ENCODE measurements at places on chromosomes 6 and 20. TPM values are rescaled to one million over a fixed set of nuclear protein-coding genes. Genes with fewer than 3 reads are reported as not detected.

SLC35F1 gene
- total RNA-seq, result not detected

BFSP1 gene
- 0.39 TPM for total RNA-seq

TP53INP2 gene
- total RNA-seq, result 60.9 TPM

NXT1 gene
- total RNA-seq, result 41.5 TPM

NFATC2 gene
- 56.8 TPM for total RNA-seq

ABHD16A gene
- 78.4 TPM for total RNA-seq

PHACTR1 gene
- total RNA-seq, result 1.6 TPM

GRCh38 chr6:42201382-42201781 lies 6.6 kb upstream of the GUCA1B start:
- H3K4me1 ChIP-seq, result no peaks in the 10 kb centered on the region
- H3K27ac ChIP-seq, result no peak overlapping the region
- DNase-seq, result no peak

DNA sequence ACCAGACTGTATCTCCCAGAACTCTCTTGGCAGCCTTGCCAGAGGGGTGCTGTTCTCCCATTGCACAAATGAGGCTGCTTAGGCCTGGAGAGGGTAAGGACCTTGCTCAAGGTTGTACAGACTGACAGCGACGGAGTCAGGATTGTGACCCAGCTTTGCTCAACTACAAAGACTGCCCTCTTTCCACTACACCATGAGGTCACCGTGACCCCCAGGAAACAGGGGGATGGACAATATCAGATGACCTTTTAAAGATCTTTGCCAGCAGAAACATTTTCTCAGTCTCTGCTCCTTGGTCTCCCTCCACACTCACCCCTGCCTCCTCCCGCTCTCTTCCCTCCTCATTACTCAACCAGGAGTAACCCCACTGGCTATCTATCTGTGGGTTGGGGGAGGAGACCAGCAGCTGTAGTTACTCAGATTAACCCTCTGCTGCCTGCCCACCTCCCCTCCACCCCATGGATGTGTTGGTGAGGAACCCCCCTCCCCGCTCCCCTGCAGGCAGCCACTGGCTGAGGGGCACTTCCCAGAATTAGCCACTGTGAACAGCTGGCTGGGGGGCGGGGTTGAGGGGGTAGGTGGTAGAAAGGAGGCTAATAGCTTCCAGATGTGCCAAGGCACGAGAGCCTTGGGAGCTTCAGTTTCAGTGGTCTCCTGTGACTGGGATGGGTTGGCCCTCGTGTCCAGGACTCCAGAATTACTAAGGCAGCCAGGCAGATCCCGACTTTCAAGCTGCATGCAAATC lies 26.9 kb upstream of the MRPS18A start:
- H3K27ac ChIP-seq, result no peak overlapping the region
- H3K36me3 ChIP-seq, result no peaks in the 10 kb centered on the region
- no peaks in the 10 kb centered on the region for H3K4me1 ChIP-seq
- H3K27me3 ChIP-seq, result no peaks in the 10 kb centered on the region
- no peak for DNase-seq
- H3K4me3 ChIP-seq, result no peak overlapping the region

GRCh38 chr6:113694278-113695077 lies 162.7 kb upstream of the MARCKS start:
- no peaks in the 10 kb centered on the region for H3K27me3 ChIP-seq
- no peak overlapping the region for H3K4me3 ChIP-seq
- no peaks in the 10 kb centered on the region for H3K36me3 ChIP-seq
- no peak overlapping the region for H3K27ac ChIP-seq
- H3K4me1 ChIP-seq, result no peaks in the 10 kb centered on the region

- H3K4me1 ChIP-seq, result no peaks in the 10 kb centered on the region
- no peak overlapping the region for H3K27ac ChIP-seq
- H3K4me3 ChIP-seq, result no peak overlapping the region
- H3K36me3 ChIP-seq, result no peaks in the 10 kb centered on the region
- no peak for DNase-seq
- no peaks in the 10 kb centered on the region for H3K27me3 ChIP-seq
Observed at GRCh38 chr6:154432533-154433476, 76.2 kb upstream of the IPCEF1 start.

- DNase-seq, result no peak
- H3K27ac ChIP-seq, result no peak overlapping the region
- H3K4me1 ChIP-seq, result no peaks in the 10 kb centered on the region
- no peak overlapping the region for H3K4me3 ChIP-seq
Observed at GRCh38 chr20:61734733-61735502, 330.8 kb downstream of the TAF4 start.

DNA sequence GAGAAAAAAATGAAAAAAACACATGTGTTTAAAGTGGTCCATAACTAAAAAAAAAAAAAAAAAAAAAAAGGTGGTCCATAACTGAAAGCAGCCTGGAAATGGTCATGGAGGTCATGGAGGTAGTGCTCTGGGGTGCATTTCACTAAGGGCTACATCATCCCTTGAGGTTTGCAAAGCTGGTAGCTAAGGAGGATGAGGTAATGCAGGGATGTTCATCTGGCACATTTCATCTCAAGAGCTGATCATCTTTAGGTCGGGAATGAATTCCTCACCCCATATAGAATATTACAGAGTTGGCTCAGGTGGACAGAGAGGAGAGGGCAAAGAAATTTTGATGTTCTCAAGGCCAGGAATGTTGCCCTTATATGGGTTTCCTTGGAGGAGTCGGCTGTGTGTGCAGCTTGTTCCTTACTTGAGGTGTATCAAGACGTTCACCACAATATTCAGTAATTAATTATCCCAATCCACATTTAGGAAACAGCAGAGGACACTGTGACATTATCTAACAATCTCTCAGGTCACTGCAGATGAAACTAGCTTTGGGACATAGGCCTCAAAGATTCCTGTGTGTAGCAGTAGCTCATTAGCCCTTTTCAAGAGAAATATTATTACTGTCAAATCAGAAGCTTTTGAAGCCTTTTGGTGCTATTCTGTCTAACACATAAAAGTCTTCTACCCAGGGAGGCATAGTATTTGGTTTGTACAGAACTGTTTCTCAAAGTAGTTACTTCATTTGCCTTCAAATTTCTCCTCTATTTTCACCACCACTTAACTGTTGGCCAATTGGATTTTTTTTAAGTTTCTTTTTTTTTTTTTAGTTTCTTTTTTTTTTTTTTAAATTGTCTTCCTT lies 46.8 kb downstream of the CYP24A1 start:
- no peak overlapping the region for H3K4me3 ChIP-seq
- H3K36me3 ChIP-seq, result no peaks in the 10 kb centered on the region
- H3K27ac ChIP-seq, result no peak overlapping the region
- no peaks in the 10 kb centered on the region for H3K4me1 ChIP-seq

DNA sequence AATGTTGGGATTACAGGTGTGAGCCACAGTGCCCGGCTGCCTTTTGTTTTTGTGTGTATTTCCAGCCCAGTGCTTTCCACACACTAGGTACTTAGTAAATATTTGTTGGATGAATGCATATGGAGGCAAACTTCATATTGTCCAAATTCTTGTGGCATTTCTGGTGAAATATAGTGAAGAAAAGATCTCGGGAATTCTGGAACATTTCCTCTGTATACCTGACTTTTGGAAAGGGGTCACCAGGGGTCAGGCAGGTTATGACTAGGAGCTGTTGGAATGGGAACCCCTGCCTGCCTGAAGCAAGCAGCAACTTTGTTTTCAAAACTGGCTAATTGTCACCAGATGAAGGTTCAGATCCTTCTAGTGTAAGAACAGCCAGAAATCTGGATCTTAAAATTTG lies 12.1 kb upstream of the SCP2D1 start:
- no peak for DNase-seq
- H3K27ac ChIP-seq, result no peak overlapping the region
- H3K27me3 ChIP-seq, result peaks cover 10% of the 10 kb centered on the region

DNA sequence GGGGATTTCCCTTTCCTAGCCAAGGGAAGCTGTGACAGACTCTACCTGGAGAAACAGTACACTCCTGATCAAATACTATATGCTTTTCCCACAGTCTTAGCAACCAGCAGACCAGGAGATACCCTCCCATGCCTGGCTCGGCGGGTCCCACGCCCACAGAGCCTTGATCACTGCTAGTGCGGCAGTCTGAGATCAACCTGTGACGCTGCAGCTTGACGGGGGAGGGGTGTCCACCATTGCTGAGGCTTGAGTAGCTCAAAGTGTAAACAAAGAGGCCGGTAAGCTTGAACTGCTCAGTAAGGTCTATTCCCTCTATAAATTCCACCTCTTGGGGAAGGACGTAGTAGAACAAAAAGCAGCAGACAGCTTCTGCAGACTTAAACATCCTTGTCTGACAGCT lies 63.2 kb downstream of the WASF1 start:
- DNase-seq, result no peak
- H3K36me3 ChIP-seq, result no peaks in the 10 kb centered on the region
- H3K27me3 ChIP-seq, result peaks cover 6% of the 10 kb centered on the region
- H3K4me1 ChIP-seq, result no peaks in the 10 kb centered on the region
- H3K27ac ChIP-seq, result no peak overlapping the region

- no peaks in the 10 kb centered on the region for H3K36me3 ChIP-seq
- no peak overlapping the region for H3K4me3 ChIP-seq
- no peak overlapping the region for H3K27ac ChIP-seq
- H3K27me3 ChIP-seq, result no peaks in the 10 kb centered on the region
- H3K4me1 ChIP-seq, result no peaks in the 10 kb centered on the region
Observed at GRCh38 chr6:133301835-133302234, 60.7 kb downstream of the EYA4 start.

DNA sequence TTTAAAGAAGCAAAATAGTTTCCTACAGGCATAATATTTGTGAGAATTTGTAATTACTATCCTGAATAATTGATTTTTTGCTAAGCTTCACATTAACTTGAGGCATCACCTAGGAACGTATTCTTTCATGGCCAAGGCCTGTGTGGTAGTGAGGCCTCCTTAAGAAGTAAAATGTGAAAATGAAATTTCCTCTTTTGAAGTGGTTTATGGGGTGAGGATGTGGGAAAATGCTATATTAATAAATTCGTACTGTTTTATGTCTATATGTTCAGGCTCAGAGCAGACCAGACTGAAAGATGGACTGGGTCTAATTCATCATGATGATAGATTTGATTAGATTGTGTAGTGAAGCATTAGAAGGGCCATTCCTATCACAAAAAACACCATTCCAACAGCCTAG lies 33.1 kb downstream of the MYLIP start:
- no peak for DNase-seq
- peaks cover 7% of the 10 kb centered on the region for H3K27me3 ChIP-seq
- H3K27ac ChIP-seq, result no peak overlapping the region
- no peak overlapping the region for H3K4me3 ChIP-seq
- H3K36me3 ChIP-seq, result no peaks in the 10 kb centered on the region
- peaks cover 7% of the 10 kb centered on the region for H3K4me1 ChIP-seq

DNA sequence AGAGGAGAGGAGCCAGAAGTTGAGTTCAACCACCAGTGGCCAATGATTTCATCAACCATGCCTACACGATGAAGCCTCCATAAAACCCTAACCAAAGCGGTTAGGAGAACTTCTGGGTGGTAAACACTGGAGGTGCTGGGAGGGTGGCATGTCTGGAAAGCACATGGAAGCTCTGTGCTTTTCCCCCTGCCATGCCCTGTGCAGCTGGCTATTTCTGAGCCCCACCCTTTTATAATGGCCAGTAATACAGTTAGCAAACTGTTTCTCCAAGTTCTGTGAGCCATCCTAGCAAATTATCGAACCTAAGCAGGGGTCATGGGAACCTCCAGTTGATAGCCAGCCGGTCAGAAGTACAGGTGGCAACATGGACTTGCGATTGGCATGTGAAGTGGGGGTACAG lies 147.8 kb upstream of the INSM1 start:
- no peaks in the 10 kb centered on the region for H3K36me3 ChIP-seq
- H3K4me3 ChIP-seq, result no peak overlapping the region

DNA sequence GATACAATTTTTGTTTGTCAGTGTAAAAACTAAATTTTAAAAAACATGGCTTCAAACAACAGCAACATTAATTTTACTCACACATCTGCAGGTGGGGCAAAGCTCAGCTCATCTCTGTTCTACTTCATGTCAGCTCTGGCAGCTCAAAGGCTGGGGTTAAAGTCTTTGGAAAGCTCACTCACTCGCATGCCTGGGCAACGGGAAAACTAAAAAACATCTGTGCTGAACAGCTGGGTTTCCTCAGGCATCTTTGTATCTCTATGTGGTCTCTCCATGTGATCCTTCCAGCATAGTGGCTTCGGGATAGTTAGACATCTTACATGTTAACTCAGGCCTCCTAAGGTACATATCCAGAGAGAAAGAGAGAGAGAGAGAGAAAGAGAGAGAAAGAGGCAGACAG lies 499.6 kb downstream of the RFPL4B start:
- no peak for DNase-seq
- H3K4me3 ChIP-seq, result no peak overlapping the region
- H3K27me3 ChIP-seq, result no peaks in the 10 kb centered on the region
- no peaks in the 10 kb centered on the region for H3K36me3 ChIP-seq
- no peaks in the 10 kb centered on the region for H3K4me1 ChIP-seq

DNA sequence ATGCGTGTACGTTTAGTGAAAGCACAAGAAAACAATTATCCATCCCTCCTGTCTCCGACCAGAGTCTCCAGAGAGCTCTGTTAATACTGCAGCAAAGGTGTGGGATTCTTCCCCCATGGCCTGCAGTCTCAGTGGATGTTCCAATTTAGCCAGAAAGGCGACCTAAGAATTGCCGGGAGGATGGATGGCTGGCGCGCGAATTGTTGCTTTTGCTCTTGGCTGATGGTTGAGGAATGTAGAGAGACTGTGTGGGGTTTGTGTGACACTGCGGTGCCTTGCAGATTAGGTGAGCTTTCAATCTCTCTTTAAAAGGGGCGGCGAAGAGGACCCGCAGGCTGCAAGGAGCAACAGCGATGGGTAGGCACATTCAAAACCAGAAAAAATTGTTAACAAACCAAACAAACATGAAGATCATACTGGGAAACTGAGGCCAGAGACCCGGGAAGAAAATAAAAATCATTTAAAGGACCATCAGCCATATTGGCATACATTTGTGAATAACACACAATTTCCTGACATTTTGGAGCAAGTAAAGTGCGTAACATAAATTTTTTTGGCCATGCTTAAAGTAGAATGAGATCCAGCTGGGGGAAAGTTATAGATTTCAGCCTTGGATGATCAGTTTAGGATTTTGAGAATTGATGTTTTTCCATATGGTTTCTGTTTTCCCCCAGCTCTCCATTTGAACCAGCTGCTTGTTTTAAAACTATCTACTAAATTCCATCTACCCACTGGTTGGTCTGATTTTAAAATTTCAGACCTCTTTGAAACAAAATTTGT lies 46.3 kb downstream of the GNAS start:
- H3K36me3 ChIP-seq, result peaks cover 48% of the 10 kb centered on the region
- no peaks in the 10 kb centered on the region for H3K27me3 ChIP-seq
- no peak for DNase-seq
- H3K4me3 ChIP-seq, result no peak overlapping the region
- no peak overlapping the region for H3K27ac ChIP-seq

DNA sequence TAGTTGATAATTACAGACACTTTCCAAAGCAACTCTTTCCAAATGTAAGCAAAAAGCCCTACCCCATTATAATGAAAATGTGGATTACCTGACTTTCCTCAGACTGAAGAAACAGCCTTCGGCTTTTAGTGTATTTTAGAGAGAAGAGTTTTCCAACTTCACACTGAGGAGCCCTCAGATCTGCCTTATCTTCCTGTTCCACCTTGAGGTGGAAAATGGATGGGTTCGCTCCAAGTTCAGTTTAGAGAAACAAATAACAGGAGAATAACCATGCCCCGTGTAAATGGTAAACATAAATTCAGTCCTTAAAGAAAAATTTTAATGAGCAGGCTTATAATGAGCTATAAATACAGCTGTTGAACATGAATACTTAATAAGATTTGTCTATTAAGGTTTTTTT lies 21.1 kb upstream of the MTHFD1L start:
- no peak overlapping the region for H3K27ac ChIP-seq
- no peak for DNase-seq
- no peaks in the 10 kb centered on the region for H3K27me3 ChIP-seq
- peaks cover 7% of the 10 kb centered on the region for H3K36me3 ChIP-seq
- H3K4me3 ChIP-seq, result no peak overlapping the region
